ENCODE measurements at places on chromosomes 6 and 20.
A peak's percentile ranks its signal among the peaks of the same experiment; 100 is the strongest.

- no peak for DNase-seq
Measured at GRCh38 chr6:4812068-4812467, 35.9 kb downstream of the CDYL start.

DNA sequence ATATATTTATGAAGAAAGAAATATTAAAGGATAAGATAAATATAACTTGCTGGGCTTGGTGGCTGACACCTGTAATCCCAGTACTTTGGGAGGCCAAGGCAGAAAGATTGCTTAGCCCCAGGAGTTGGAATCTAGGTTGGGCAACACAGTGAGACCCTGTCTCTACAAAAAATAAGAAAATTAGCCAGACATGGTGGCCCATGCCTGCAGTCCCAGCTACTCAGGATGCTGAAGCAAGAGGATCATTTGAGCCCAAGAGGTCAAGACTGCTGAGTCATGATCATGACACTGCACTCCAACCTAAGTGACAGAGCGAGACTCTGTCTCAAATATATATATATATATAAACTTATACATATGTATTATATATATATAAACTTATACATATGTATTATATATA, 164.0 kb downstream of the MRPL14 start:
- DNase-seq = no peak

- DNase-seq = no peak
Measured at GRCh38 chr6:106527117-106527516, 102.2 kb downstream of the RTN4IP1 start.

GRCh38 chr20:57459278-57459677, 65.7 kb downstream of the CTCFL start:
- DNase-seq = no peak

DNA sequence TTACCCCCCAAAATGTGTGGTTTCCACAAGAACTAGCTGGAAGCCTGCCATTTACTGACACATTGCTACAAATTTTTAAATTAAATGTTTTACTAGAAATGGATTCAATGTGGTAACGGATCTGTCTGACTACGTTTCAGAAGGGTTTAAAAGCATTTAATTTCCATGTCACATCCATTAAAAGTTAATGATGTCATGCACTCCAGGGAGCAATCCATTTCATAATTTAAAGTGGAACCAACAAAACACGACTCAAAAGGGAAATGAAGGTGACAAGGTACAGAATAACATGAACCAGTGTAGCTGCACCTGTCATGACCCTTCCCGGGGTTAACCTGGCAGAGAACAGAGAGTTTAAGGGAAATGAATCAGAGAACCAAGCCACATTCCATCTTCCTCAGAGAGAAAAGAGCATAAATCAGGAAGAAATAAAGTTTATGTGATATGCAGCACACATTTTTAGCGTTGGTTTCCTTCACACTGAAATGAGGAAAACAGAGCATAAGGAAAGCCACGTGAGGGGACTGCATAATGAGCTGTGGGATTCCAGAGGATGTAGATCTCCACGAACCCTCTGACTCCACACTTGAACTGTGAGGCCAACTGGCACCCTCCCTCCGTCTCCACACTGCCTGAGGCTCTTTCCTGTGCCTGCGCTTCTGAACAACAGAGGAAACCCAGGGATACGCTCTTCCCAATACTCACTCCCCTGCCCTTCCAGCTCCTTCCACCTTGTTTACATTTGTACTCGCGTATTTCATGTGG, 170.3 kb upstream of the AHI1 start:
- peak; percentile 47 for DNase-seq

DNA sequence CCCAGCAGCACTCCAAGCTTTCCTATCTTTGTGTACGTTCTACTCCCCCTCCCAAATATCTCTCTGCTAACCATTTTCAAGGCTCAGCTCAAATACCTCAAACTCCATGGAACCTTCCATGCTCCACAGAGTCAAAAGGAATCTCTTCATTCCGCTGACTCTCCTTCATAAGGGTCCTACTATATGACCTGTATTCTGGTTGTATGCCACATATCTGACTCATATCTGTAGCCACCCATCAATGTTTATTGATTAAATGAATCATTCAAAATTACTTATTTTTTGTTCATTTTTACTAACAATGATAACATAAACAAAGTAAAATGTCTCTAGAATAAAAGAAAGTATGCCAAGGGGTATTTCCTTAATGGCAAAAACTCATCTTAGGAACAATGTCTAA, 123.2 kb downstream of the ARHGAP18 start:
- DNase-seq = no peak

DNA sequence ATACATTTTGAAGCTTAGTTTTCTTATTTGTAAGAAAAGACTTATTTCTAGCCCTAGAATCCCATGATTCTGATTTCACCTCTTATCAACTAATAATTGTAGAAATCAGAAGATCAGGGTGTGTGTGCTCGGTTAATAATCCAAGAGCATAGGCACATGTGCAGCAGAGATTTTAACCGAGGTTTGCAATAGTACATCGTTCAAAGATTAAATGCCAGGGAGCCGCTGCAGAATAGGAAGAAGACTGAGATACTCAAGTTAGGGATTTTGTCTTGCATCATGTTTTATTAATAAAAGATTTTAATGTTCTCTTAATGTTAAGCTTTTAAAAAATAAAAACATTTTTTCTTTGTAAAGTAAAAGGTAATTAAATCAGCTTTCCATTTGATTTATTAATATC, 6.9 kb downstream of the STX16 start:
- DNase-seq = no peak

- DNase-seq = peak; percentile 40
Measured at GRCh38 chr20:51444467-51444866, 98.1 kb downstream of the NFATC2 start.

Data from fibroblast of skin of scalp (primary cell).